AG04449 (cell line): ENCODE measurements at places on chromosomes 13 and 19.

- no peak for DNase-seq
Observed at GRCh38 chr13:103844471-103844870, 778.3 kb upstream of the SLC10A2 start.

- DNase-seq, result no peak
Observed at GRCh38 chr19:5112681-5113575, 144.0 kb downstream of the KDM4B start.

GRCh38 chr13:65940720-65941119 lies 1289.4 kb downstream of the PCDH9 start:
- no peak for DNase-seq

DNA sequence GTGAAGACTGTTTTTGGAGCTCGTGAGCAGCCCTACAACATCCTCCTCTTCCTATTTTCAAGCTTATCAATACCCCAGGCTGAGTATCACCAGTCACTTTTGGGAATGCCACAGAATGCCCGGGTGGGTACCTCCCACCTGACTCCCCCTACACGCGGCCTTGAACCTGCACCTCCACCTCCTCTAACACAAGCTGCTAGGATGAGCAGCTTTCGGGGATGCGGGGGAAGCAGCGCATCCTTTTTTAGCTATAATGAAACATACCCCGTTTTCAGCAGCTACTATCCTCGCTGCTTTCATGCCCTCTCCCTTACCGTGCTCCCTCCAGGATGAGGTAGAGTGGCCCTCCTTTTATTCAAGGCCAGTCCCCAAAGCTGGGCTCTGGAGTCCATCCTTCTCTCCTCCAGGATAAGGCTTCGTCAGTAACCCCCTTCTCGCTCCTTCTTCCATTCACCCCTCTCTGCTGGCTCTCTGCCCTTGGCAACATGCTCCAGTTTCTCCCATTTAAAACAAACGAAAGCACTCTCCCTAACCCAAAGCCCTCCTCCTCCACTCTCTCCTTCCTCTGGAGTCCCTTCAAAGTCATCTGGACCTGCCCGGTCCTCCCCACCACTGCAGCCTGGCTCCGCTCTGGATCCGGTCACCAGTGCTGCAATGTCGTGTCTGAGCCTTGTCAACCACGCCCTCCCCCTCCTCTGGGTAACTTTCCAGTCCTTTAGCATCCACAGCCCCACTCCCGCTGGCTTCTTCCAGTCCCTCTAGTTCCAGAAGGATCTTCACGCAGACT lies 55.3 kb downstream of the STK24 start:
- no peak for DNase-seq

- no peak for DNase-seq
Observed at GRCh38 chr13:76732367-76732766, 153.8 kb downstream of the KCTD12 start.

DNA sequence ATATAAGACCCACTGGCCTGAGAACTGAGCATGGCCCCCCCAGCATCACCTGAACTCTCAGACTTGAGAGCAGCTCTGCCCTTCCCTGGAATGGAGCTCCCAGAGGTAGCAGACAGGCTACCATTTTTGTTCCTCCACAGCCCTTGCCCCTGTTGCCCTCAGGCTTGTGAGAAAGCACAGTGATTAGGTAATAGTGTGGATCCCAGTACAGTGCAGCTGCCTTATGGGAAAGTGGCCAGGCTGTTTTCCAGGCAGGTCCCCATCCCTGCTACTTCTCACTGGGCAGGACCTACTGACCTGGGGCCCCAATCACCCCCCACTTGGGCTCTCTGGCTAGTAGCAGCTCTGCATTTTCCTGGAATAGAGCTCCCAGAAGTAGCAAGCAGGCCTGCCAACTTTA lies 834.0 kb downstream of the DACH1 start:
- DNase-seq, result no peak

DNA sequence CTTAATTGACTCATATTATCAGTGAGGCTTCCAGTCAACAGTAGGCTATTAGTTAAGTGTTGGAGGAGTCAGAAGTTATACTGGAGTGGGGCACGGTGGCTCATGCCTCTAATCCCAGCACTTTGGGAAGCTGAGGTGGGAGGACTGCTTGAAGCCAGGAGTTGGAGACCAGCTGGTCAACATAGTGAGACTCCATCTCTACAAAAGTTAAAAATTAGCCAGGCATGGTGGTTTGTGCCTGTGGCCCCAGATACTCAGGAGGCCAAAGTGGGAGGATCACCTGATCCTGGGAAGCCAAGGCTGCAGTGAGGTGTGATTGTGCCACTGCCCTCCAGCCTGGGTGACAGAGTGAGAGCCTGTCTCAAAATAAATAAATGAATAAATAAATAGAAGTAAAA lies 53.2 kb downstream of the COMP start:
- DNase-seq, result no peak

DNA sequence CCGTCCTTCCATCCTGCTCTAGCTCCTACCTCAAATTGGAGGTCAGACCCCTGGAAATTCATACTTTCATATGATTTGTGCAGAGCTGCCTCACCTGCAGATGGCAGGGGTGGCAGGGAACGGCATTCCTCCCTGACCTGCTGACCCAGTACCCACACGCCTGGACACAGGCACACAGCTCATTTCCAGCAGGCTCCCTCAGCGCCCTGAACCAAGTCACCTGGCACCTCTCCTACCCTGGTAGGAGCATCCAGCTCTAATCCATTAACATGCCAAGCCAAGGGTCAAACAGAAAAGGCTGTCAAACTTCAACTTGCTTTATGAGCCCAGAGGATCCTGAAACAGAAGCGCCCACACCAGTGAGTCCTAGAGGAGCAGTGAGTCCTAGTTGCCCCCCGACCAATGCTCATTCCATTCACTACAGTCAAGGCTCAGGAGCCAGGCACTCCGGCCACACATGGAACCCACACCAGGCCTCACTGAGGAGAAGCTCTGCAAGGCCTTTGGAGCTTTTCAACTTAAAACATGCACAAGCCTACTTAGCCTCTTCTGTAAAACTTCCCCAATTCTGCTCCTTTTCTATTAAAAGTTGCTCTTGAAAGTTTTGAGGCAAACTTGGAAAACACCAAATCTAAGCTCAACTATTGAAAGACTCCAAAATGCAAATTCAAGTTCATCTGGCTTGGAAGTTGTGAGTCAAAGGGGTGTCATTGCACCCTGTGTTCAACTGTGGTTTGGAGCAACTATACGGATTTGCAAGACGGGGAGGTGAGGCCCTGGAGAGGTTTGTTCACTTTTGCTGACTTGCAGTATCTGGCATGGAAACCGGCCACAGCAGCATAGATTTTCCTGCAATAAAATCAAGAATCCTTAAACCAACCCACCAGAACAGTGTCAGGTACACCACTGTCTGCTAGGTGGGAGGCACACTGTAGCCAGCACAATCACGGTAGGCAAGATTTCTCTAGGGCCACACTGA lies 96.7 kb downstream of the CRYL1 start:
- DNase-seq, result no peak

DNA sequence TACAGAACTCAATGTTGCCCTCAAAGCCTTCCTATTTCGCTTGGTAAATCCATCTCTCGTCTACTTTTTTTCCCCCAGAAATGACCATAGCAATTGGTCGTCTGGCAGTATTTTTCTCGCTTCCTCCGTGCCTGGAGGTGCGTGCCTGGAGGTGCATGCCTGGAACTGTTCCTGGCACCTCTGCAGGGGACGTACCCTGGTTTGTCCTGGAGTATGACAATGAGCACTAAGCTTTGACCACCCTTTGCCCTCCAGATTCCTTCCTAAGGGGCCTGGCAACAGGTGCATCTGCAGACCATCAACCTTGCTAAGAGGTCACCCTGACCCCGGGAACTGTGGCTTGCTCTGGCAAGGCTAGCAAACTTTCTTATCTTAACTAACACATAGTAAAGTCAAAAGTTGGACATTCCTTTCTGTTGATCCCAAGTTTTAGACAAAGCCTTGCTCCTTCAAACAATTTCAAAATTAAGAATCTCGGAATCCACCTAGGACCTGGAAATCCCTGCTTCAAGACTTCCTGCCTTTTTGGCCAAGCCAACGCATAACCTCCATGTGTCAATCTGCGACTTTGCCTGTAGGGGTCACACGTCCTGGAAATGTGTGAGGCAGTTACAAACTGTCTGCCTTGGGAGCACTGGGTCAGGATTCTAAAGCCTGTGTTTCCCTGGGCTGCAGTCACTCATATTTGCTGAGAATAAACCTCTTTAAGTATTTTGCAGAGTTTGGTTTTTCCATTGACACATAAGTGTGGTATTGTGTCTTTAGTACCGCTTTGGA lies 28.8 kb upstream of the TUBGCP3 start:
- DNase-seq, result no peak

GRCh38 chr19:32345261-32346207 lies at the start of gene ZNF507:
Gene ZNF507 (plus strand): TSS chr19:32345610. CDS start chr19:32352831, 7,221 bp downstream.
- DNase-seq, result no peak

DNA sequence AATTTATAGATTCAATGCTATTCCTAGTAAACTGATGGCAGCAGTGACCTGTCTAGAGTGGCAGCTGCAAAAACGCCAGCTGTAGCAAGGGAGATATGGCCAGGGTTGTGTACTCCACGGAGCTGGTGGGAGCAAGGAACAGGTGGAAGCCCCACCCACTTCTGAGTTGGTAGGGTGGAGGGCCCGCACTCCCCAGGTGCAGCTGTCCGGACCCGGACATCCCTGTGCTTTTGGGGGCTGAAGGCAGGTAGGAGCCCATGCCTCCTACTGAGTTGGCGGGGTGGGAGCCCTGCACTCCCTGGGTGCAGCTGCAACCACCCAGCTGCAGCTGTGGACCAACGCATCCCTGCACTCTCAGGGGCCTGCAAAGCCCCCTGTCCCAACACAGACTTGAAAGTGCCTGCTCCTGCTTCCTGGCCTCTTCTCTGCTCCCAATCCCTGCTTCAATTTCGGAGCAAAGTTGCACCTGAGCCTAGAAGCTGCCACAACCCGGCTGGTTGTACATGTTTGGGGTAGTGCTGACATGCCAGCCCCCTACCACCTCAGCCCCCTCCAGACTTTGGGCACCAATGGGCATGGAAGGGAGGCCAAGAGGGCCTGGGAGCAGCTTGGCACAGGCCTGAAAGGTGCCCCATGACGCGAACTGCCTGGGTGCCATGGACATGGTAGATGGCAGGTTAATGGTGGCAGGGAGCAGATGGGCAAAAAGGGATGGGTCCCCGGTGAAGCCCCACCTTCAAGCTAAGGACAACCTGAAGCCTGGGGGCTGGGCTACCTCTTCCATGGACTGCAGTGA lies 19.8 kb downstream of the UGGT2 start:
- DNase-seq, result no peak

- no peak for DNase-seq
Observed at GRCh38 chr13:40996426-40997092, 22.6 kb downstream of the ELF1 start.

DNA sequence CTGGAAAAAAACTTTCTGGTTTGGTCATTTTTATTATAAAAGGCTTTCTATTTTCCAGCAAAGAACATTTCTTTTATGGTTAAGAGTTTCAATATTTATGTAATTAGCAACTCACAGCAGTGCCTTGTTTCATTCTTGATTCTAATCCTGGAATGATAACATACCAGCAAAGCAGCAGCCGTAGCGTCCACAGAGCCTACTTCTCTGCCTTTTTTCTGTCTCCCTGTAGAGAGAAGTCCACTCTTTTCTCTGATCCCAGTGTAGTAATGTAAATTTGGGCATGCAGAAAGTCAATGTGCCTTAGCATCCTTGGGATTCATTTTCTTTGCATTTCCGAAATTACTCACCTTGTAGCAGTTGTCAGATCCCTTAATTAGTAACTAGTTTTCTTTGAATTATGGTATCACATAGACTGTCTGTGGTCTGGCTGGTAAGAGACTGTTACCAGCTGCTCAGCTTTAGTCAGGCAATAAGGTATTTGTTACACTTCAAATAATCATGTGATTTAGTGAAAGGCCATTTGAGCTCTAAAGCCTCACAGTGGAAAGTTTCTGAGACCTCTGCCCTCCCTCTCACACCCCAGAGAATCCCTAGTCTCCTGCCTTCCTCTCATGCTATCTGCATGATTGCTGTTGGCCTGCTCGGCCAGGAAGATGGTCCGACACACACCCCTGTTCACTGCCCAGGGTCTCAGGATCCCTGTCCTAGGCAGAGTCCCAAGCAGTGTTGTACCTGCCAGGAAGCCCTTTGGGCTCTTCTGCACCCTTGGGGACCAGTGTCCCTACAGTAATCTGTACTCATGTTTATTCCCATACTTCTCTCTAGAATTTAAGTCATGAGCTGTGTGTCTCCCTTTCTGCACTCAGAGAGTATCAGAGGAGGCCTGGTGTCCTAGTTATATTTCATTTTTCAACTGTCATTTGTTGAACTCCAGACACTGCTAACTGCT lies 86.3 kb downstream of the LRCH1 start:
- DNase-seq, result no peak

DNA sequence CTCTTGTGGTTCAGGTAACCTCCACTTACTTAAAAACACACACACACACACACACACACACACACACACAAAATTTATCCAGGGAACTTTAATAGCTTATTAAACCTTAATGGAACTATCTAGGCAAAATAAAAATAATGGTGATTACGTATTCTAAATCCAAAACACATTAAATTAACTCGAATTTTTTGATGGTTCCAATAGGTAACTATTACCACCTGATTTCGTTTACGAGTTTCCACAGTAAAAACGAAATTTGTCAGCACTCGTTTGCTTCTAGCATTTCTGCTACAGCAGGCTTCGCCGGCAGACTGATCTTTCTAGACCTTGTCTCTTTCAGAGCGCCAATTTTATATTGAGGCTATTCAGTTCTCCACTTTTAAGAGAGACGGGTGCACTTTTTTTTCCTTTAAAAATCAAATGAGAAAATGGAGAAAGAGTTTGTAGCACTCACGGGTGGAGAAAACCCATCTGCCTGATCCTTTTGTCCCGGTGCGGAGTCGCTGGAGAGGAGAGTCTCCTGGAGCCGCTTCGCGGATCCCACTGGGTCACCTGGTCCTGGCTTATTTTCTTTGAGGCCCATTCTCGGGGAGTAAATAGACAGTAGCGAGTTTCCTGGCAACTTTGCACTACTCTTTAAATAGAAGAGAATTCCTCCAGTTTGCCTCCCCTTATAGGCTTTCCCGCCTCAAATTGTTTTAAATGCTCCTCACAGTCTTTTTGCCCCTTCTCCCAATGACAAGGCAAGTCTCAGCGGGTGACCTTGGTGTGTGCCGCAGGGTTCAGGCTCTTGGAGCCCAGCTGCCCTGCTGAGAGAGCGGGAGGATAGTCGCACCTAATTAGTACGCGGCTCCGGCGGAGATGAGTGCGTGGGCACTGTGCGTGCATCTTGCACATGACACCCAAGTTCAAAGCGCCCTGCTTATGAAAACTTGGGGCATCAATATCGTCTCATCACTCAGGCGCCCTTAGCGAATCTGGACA lies 117.0 kb downstream of the KCNRG start:
- no peak for DNase-seq

- DNase-seq, result no peak
Observed at GRCh38 chr13:85108356-85108755, 690.9 kb downstream of the SLITRK6 start.

GRCh38 chr19:38655148-38655824 lies 7.8 kb downstream of the ACTN4 start:
- no peak for DNase-seq

- no peak for DNase-seq
Observed at GRCh38 chr19:1837625-1838105, 10.6 kb downstream of the REXO1 start.

DNA sequence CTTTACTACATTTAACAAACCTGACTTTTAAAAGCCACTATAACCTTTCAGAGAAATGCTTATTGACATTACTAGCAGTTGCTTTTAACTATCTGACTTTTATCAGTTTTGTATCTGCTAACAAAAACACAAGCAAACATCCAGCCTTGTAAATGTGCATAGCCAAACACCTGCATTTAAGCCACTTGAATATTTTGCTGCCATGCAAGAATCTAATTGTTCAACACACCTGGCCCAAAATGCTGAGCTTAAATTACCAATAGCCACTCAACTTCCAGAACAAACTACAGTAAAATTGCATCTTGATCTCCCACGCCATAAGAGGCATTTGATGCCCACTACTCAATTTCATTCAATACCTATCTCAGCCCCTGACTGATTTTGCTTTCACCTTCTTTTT lies 9.3 kb downstream of the ZIC5 start:
- DNase-seq, result no peak
